Eye (tissue), 1 donor: ENCODE measurements at places on chromosomes 2 and 18.
A peak's percentile ranks its signal among the peaks of the same experiment; 100 is the strongest.

DNA sequence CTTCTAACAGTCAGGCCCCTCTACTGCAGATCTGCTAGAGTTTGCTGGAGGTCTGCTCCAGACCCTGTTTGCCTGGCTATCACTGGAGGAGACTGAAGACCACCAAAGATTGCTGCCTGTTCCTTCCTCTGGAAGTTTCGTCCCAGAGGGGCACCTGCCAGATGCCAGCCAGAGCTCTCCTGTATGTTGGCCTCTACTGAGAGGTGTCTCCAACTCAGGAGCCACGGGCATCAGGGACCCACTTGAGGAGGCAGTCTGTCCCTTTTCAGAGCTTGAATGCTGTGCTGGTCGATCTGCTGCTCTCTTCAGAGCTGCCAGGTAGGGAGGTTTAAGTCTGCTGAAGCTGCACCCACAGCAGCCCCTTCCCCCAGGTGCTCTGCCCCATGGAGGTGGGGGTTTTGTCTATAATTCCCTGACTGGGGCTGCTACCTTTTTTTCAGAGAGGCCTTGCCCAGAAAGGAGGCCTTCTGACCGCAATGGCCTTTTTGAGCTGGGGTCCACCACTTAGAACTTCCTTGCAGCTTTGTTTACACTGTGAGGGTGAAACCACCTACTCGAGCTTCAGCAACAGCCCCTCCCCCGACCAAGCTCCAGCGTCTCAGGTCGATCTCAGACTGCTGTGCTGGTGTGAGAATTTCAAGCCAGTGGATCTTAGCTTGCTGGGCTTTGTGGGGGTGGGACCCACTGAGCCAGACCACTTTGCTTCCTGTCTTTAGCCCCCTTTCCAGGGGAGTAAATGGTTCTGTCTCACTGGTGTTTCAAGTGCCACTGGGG, 566.0 kb downstream of the NR4A2 start:
- no peak for DNase-seq

- no peak for DNase-seq
Observed at GRCh38 chr2:27885661-27886060, 4.5 kb downstream of the RBKS start.

- DNase-seq: no peak
Observed at GRCh38 chr2:167183931-167184330, 295.7 kb downstream of the XIRP2 start.

DNA sequence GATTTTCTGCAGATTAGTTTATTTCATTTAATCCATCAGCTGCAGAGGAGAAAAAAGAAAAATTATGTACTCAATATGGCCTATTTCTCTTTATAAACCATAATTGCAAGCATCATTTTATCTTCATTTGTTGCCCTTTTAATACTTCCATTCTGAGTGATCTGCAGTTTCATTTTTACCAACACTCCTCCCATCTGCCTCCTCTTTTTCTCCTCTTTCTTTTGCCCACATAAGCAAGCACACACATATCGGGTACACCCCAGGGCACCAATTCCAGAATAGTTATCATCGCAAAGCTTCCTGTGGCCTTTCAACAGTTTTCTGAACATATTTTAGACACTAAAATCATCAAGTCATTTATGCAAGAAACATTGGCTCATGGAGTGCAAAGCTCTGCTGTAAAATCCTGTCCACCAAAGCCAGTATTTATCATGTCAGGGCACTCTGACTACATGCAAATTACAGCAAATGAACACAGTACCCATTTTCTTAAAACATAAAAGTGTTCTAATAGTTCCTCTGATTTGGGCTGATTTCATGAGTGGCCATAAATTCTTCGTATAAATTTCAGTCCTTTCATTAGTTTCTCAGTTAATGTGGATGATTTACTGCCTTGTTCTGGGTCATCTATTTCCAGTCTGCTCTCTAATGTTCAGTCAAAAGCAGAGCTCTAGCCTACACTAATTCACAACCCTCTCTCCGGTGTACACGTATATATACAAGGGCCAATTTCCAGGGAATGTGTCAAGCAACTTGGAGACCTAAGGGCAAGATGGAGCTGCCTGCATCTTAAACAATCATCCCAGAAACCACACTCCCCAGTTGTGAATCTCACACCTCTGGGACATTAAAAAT, 281.3 kb downstream of the STK39 start:
- no peak for DNase-seq

DNA sequence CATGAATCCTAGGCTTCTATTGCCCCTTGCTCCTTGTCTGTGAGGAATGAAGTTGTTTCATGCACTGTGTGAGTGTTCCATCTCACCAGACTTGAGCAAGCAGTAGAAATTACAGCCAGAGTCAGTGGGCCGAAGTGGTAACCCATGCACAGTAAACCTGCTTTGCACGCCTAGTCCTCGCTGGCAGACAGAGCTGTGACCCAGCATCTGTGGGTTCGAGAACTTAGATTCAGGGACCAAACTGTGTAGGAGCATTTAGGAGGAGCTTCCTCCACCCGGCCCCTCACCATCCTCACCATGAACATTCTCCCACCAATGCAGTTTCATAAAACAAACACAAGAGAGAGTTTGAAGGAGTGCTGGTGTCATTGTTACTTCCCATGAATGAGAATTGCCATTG, 21.6 kb upstream of the TEX51 start:
- DNase-seq: no peak

GRCh38 chr2:50102383-50102782, 929.5 kb downstream of the NRXN1 start:
- no peak for DNase-seq

DNA sequence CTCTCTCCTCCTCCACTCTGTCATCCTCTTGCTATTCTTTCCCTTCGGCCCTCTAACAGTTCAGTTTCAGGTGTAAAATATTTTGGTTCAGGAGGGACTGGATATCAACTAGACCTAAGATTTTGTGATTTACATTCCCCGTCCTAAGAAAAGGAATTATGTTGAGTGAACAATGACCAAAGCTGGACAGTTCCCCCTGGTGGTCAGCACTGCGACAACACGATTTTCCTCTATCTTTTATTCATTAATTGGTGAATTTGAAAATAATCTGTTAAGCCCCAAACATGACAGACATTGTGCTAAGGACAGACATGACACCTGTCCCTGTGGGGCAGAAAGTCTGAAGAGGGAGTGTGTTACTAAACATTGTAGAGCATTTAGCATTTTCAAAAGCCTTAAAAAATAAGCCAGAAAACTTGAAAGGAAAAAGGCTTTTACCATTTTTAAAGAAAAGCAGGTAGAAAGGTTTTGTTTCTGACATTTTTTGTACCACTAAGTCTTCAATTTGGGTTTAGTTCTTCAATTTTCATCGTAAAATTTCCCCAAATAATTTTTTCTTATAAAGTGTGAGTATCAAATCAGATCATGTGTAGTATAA, 28.4 kb upstream of the GTF2A1L start:
- peak; percentile 80 for DNase-seq

DNA sequence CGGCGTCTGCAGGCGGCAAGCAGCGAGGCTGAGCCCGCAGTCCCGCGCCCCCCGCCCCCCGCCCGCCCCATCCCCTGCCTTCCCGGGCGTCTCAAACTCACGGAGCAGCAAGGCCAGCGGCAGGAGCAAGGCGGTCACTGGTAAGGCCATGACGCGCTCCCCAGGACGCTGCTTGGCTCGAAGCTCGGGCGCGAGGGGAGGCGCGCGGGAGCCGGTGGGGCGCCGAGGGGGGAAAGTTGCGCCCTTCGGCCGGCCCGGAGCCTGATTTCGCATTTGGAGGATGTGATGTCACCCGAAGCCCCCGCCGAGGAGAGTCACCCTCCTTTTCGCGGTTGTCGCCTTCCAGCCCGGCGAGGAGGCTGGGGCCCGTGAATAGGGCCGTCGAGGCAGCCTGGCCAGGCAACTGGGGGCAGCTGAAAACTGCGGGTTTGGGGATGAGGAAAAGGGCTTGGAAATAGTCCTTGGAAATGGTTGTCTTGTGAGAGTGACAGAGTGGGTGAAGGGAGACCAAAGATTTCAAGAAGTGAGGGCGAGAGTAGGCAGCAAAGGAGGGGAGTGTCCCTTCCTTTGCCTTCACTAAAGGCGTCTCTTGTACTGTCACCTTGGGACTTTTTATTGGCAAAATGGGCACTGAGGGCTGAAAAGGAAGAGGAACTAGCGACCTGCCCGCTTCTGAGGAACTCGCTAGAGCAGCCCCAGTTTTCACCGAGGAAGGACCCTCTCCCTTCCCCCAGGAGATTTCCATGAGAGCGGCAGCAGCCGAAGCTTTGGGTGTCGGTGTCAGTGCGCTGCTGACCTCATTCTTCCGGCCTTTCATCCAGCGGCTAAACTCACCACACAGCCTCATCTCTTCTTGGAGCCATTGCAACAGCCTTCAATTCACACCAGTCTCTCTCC, at the start of gene CD8A:
Gene CD8A (minus strand): TSS at position 238 of the 897 bp plus-strand sequence. CDS start 88 bp downstream, at position 150.
- peak; percentile 69 for DNase-seq

DNA sequence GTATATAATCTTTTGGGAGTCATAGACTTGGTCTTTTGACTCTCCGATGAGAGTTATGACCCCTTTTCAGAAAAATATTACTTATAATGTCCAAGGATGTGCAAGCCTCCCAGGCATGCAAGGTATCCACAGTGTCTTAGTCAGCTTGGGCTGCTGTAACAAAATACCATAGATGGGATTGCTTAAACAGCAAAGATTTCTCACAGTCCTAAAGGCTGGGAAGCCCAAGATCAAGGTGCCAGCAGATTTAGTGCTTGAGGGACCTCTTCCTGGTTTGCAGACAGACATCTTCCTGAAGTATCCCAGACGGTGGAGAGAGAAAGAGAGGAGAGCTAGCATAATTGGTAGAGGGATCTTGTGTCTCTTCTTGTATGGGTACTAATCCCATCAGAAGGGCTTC, 35.6 kb upstream of the FBXO11 start:
- DNase-seq: no peak

GRCh38 chr2:38498045-38498481, 104.7 kb downstream of the HNRNPLL start:
- peak; percentile 88 for DNase-seq

- DNase-seq: no peak
Observed at GRCh38 chr2:37738266-37738885, 66.9 kb upstream of the CDC42EP3 start.

DNA sequence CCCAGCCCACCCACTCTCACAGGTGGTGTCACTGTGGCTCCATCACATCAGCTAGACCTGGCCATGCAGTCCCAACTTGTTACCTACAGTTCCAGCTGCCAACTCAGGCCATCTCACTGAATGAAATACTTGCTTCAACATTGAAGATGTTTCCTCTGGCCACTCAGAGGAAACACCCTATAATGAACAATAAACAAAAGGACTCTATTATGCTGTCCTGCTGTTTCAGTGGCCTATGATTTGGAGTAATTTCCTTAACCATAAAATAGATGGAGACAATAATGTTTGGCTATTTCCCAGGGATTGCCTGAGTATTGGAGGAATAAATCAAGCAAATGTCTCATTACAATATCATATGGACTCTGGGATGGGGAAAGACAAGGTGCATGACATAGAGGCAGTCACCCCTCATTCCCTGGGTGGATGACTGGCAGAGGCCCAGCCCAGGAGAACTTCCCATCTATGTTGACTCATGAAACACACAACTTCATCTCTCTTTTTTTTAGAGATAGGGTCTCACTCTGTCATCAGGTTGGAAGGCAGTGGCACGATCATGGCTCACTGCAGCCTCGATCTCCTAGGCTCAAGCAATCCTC, 134.4 kb downstream of the TGIF1 start:
- no peak for DNase-seq

DNA sequence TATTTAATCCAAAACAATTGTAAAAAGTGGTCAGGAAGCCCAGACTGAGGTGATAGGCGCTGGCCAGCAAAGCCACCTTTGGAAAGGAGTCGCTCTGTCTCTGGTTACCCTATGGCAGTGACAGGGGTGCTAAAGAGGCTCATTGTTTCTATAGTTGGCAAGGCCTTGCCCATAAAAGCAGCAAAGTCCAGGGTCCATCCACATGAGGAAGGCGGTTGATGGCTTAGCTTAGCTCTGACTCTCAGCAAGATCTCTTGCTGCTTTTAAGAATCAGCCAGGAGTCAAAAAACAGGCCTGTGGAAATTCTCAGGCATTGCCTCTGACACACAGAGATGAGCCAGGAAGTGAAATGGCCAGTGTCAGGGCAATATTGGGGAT, 57.8 kb upstream of the CYP26B1 start:
- DNase-seq: no peak

DNA sequence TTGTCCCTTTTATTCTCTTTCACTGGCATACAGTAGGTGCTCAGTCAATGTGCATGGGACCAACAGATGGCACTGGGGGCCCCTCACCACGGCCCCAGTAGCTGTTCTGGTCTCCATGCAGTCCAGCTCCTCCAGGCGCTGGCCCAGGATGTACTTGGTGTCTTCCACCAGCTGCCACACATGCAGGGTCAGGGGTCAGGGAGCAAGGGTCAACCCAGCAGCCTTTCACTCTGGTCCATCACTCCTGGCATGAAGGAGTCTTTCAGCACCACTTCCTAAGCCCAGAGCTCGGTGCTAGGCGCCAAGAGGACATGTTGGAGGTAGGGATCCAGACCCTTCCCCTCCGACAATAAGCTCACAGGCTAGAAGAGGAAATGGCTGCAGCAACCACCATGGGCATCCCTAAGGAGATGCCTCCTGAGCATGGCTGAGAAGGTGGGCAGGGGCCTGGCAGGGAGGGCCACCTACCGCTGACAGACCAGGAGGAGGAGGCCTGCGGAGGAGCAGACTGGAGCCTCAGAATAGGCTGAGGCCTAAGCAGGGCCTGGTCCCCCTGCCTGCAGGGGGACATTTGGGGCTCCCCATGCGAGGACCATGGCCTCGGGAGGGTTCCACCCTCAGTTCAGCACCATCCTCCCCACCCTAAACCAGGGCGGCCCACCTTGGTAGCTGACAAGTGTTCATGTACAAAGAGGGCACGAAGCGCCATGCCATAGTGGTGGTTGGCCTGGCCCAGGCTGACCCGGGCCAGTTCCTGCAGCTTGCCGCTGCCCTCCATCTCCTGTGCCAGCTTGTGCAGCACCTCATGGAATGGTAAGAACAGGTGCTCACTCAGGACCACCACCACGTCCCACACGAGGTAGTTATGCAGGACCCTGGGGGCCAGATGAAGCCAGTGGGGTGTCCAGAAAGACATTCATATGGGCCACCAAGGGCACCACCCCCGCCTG, 10.2 kb downstream of the ALPG start:
- DNase-seq: no peak

DNA sequence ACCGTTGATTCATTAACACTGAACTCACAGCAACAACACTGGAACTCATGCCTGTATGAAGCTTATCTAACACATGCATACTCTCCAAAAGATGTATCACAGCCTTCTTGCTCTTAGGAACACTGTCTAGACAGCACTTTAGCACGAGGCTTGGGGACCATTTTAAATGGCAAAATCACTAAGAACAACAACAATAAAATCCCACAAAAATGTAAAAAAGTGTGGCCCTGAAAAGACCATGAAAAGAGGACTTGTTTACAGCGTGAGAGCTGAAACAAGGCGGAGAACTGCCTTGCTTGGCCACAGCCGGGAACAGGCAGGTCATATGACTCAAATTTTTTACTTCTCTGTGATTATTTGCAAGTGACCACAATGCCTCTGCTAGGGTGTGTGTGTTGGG, 48.1 kb downstream of the CHN1 start:
- DNase-seq: no peak

GRCh38 chr2:71513096-71513495, 59.7 kb downstream of the DYSF start:
- DNase-seq: no peak

DNA sequence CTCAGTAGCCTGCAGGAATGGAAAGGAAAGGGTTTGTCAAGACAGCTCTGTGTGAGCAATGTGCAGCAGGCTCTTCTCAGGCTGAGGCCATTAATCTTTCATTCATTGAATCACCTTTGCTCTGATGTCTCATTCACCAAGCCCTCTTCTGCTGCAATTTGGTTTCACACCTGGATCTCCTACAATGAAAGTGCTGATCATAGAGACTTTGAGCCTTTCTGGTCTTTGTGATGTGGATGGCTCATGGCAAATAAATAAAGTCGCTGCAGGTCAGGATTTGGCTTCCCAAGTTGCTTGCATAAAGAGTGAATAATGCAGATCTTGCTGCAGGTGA, 95.8 kb upstream of the SPRED2 start:
- no peak for DNase-seq
